T-helper 9 cell (primary cell): ENCODE measurements at places on chromosomes 6 and 20.

- no peak for DNase-seq
These were observed 206.6 kb upstream of the PREP start for GRCh38 chr6:105609375-105609991.

- DNase-seq, result no peak
These were observed 20.9 kb upstream of the DYNLRB1 start for GRCh38 chr20:34495307-34495706.

- DNase-seq, result no peak
These were observed 5.8 kb upstream of the SGK1 start for GRCh38 chr6:134323698-134324097.

DNA sequence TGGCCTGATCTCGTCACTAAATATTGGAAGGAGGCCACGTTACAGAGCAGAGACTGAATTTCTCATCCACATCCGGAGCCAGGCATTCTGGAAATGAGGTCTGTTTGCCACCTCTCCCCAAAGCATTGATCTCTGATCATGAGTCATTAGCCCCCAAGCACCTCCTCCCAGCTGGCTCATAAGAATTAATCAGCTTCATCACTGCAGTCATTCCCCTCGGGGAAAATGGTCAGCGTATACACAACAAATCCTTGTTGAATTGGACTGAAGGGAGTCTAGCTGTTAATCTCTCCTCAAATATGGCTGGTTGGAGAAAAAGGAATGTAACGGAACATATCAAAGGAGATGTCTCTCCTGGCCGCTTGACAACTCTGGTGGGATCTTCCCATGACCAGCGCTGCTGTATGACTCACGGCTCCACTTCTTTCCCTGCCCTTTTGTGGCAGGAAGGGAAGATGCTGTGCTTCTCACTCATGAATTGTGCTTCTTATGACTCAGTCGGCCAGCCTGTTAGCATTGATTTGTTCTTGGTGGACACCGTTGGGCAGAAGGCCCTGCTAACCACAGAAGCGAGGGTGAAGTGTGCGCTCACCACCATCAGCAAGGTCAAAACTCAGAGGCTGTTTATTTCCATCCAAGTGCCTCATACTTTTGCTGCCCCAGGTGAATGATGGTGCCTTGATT, 76.7 kb downstream of the RNF182 start:
- no peak for DNase-seq

GRCh38 chr20:5433352-5433751, 116.6 kb upstream of the PROKR2 start:
- DNase-seq, result no peak

DNA sequence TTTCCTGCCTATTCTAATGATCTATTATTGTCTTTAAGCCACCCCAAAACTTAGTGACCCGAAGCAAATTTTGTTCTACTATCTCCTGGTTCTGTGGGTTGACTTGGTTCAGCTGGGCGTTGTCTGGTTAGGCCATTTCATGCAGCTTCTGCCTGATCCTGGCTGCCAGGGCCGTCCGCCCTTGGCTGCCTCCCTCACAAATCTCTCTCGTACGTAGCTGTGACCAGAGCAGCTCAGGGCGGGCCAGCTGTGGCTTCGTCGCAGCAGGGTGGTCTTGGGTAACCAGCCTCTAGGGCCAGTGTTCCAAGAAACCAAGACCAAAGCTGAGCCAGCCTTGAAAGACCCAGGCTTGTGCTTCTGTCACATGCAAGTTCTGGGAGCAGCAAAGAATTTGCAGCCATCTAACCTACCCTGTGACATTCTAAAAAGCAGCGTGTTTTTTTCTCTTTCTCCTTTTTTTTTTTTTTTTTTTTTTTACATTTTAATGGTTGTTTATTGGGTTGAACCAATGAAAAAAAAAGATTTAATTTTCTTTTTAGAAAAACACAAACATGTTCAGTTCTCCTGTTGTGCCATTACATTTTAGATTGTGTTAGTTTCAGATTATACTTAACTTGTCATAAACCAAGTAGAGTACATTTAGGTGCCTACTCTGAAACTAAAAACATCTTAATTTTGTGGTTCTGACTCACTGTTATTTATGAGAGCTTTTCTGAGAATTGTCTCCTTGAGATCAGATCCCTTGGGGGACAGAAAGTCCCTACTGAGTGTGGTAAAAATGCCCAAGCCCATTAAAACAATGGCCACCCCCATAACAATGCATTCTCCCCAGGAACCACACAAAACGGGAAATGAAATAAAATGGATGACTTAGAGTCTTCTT, 83.9 kb downstream of the ZDHHC14 start:
- DNase-seq, result no peak

DNA sequence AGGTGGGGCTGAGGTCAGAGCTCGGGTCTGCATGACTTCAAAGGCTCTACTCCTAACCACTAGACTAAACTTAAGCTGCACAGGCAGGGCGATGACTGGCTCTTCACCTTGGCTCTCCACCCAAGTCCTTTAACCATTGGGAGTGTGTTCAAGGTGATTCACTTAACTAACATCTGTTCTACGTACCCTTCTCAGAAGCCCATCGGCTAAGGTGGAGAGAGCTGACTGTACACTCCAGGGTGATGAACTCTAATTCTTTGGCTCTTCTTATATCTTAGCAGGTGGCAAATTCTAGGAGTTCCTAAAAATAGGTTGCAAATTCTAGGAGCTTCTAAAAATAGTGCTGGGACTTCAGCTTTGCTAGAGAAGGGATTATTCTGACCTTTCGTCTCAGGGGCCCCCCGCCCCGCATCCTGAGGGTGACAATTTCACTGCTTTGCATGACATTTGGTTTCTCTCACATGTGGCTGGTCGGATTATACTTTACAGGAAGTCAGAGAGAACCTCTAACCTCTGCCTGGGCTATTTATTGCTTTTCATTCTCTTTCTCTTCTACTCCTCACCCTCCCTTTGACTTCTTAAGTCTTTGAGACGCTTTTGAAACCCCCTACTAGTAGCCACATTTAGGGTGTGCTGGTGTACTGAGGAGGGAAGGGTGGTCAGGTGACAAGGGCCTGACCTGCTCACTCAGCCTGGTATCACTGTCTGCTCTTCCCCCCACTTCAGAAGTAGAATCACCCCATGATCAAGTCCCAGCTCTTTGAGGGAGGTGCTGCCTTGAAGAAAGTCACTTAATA, 55.5 kb downstream of the PRDM1 start:
- DNase-seq, result no peak
